ENCODE measurements at places on chromosomes 3 and 15. TPM values are rescaled to one million over a fixed set of nuclear protein-coding genes. Genes with fewer than 3 reads are reported as not detected.

- ATAC-seq: no peak
Measured at GRCh38 chr3:165383381-165383780, 187.2 kb upstream of the SLITRK3 start.

GRCh38 chr3:36991923-36992805 is 767 bp downstream of the EPM2AIP1 start:
- ATAC-seq: no peak

DNA sequence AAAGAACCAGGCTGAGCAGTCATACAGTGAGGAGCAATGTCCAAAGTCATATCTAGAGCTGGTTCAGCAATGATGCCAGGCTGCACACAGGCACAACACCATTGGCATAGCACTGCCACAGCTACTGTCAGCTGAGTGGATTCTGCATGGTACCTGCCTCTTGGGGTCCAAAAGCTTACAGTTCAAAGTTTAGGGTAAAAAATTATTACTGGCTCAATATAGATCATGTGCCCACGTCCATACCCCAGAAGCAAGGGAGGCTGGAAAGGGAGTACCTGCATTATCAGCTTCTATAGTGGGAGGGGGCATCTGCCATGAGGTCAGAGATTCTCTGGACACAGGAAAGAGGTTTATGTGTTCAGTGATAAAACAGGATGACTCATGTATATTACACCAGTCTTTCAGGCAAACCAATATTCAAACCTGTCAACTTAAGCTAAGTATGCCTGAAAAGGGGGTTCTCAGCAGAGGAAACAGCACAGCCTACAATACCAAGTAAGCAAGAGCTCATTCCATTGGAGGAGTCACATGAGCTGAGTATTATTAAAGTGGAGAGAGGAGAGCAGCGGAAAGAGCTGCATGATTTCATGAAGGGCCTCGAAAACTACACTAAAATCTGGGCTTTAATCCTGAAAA is 99.0 kb downstream of the ANO10 start:
- ATAC-seq: no peak

Gene BFSP2
- total RNA-seq: 0.91 TPM

DNA sequence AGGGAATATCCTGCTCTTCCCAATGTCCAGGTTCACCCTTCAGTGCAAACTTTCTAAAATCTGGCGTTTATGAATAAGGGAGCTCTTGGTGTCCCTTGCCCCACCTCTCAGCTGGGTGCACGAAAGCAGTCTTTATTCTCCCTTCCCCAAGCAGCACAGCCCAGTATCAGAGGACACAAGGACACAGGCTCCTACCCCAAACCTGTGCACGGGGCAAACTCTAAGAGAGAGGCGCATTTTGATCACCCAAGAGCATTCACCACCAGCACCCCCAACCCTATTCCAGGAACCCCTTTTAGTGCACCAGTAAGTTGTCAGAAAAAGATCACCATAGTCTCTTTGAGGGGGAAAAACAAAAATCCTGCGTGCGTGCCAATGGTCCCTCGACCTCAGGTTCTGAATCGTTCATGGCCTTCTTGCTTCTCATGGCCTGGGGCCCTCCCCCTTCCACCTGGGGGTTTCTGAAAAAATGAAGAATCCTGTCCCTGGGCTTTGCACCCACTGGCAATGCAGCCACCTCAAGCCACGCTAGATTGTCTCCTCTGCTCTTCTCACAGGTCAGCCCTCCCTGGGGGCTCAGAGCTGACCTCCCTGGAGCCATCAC is 78.9 kb downstream of the FAM174B start:
- ATAC-seq: no peak

Gene CEMIP
- total RNA-seq: 5.3 TPM

DNA sequence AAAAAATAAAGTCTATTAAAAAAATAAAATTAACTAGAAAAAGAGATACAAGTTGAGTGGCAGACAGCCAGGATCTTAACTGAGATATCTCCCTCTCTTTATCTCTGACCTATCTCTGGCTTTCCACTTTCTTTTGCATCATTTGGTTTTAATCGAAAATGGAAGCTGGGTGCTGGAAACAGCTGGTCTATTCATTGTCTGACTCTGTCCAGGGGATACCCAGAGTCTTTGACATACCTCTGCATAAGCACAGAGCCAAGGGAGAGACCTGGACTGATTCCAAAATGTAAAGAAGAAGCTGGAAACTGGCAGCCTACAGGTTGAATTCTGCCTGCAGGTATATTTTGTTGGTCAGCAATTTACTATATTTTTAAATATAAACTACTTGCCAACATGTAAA is 29.6 kb upstream of the CRBN start:
- ATAC-seq: no peak

DNA sequence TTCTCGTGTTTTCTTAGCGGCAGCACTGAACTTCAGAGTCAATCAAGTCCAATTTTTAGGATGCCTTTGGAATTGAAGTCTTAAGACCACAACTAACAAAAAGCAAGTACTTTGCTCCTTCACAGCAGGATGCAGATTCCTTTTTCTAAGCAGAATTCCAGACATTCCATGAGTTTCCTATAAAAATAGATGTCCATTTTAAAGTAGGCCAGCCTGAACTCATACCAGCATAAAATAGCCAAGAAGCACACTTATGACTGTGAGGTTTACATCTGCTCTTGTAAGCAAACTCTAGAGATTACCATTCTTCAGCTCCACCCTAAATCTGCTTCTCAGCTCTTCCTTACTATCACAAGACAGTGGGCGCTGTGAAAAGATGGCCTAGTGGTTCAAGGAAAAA is 85.8 kb downstream of the THBS1 start:
- peak; percentile 99 for ATAC-seq

- ATAC-seq: no peak
Measured at GRCh38 chr3:156246961-156247725, 126.8 kb downstream of the KCNAB1 start.

DNA sequence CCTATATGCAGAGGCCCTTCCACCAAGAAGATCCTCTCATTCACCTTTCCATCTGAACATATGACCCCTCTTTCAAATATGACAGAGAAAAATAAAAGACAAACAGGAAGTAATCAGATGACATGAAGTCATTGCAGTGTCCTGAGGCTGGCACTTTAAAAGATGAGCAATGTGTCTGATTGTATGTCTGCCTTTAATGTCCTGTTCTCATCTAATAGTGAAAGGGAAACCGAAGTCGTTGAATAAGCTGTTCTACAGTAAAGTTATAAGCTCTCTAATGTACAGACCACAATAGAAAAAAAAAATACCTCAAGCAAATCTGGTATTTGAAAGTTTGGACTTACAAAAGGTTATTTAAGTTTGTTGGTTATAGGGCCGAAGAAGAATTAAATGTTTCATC is 243.0 kb downstream of the CLSTN2 start:
- no peak for ATAC-seq

Gene FGD5
- total RNA-seq: 4.8 TPM

- ATAC-seq: peak; percentile 53
Measured at GRCh38 chr15:96047255-96047931, 283.1 kb upstream of the NR2F2 start.

Gene SLC30A4
- total RNA-seq: 10.6 TPM

Gene SEMA3G
- total RNA-seq: 0.16 TPM

Gene ROBO1
- 151 TPM for total RNA-seq

Gene ZBTB20
- 47.9 TPM for total RNA-seq

DNA sequence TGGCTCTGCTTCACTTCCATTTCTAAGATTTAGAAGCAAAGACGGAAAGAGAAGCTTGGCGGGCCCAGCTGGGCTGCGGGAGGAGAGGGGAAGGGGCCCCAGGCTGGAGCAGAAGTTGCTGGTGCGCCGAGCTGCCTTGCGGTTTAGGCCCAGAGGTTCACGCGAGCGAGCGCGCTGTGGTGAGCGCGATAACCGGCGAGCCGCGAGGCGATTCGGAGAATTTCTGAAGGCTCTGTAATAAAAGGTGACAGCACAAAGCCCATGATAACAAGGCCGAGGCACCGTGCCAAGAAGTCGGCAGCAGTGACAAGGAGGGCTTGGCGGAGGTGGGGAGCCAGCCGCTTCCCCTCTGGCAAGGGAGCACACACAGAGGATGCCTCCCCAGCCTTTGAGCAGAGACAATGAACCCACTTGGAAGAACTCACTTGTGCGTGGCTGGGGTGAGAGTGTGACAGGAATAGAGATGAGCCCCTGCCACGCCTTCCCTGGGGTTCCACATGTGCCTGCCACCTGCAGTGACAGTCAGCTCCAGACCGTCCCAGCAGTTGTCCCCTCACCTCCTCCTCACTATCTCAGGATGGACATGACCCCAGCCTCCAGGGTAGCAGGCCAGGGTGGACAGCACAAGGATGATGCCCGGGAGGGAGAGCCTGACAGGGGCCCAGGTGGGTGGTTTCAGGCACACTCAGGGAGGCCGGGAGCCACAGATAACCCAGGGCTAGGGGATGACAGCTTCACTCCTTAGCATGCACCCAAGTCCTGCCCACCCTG is 315.2 kb downstream of the UACA start:
- ATAC-seq: no peak

DNA sequence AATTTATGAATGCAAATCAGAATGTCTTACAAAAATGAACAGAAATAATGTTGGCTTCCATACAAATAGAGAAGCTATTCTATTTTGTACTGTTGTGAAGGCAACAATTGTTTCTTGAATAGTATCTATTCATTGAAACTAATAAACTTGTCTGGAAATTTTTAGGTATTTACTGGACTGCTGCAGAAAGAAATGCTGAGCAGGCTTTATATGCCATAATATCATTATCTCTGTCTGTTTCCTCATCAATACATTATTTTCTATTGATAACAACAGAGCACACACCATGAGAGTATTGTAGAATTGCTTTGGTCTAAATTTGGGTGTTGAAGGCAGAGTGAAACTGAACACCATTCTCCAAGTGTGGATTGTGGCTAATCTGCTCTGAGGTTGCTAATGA is 216.5 kb upstream of the CGNL1 start:
- no peak for ATAC-seq

GRCh38 chr3:28328188-28329151 is 20.1 kb upstream of the ZCWPW2 start:
- ATAC-seq: no peak

DNA sequence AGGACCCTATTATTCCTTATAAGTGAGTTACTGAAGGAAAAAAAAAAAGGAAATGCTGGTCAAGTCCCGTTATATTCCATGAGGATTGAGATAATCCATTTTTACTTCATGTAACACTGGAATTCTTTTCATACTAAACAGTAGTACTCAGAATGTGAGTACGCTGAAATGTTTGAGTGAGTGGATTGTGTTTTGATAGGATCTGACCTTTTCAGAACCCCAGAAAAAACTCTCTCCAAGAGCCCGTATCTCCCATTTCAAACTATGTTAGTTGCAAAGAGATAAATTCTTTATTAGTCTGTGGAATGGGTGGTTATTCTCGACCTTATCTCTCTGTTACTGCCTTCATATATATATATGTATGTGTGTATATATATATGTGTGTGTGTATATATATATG is 2.5 kb upstream of the LPP start:
- ATAC-seq: no peak

- ATAC-seq: no peak
Measured at GRCh38 chr3:71850654-71851053, 65.7 kb upstream of the PROK2 start.

DNA sequence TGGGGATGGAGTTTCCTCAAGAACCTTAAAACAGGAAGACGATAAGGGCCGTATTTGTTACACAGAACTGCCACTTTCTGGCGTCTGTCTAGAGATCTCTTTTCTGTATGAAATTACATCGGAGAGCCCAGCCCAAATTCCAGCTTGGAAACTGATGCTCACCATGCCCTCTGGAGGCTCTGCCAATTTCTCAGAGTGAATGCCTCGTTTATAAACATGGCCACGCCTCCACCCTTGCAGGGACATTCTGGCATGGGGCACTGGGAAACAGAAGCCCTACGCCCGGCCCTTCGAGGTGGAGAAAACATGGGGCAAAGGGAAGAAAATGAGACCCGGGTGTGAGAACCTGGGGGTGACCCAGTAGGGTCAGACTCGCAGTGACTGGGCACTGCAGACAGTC is 53.4 kb upstream of the SEC13 start:
- no peak for ATAC-seq

GRCh38 chr3:1172644-1173043 is 79.8 kb downstream of the CNTN6 start:
- no peak for ATAC-seq

DNA sequence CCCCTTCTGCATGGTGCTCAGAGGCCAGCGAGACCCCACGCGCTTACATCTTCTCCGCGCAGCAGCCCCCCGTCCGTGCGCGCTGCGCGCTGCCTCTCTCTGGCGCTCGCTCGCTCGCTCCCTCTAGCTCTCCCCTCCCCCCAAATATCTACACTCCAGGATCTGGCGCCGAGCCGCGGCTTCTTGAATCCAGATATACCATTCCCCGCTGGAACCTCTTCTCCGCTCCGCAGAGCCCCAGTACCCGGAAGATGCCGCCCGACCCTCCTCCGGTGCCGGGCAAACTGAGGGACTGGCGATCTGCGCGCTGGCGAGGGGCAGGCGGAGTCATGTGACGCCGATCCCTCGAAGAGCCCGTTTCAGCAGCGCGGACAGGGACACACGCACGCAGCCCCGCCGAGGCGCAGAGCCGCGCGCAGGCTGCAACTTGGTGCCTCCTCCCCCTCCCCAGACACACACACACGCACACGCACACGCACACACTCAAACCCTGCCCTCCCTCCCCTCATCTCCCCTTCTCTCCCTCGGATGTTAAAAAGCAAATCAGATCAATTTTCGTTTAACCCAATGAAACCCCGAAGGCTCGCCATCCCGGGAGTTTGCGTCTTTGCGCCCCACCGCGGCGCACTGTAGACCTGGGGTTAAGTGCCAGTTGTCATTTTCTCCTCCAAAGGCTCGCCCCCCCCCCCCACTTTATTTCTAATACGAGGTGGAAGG is at the start of gene RASGRF1:
Gene RASGRF1 (minus strand): TSS at position 294 of the 717 bp plus-strand sequence. CDS start 282 bp downstream, at position 12.
- ATAC-seq: no peak

DNA sequence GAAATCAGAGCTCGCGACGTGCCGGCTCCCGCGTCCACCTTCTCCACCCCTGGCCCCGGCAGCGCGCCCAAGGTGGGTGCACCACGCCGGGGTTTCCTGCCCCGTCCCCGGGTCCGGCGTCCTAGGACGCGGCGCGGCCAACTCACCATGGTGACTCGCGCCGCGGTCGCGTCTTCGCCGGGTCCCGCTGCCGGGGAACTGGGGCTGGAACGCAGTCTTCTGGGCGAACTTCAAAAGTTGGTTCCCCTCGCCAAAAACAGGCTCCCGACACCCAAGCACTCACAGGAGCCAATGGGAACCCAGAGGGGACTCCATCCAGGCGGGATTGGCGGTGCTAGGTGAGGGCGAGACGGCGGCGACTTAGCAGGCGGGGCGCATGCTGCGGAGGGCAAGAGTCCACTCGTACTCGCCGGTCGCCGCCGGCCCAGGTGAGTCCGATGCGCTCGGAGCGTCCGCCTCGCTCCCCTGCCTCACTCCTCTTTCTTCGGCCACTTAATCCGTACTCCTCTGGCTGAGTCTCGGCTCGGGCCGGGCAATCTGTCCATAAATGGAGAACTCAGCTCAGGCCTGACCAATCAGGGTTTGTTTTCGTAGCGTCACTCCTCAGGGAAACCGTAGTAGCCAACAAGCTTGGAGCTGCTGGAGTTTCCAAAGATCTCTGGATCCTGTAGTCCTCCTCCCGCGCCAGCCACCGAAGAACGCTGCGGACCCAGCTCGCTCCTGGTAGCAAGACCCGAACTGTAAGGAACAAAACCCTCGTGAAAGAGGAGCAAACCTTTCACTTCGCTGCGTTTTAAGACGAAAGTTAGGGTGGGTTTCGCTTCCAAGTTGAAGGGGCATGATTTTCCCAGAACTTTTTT is at the start of gene MYO1E:
Gene MYO1E (minus strand): TSS at position 520 of the 860 bp plus-strand sequence. CDS start 371 bp downstream, at position 149.
- ATAC-seq: peak; percentile 96

Gene TMEM266
- 4.6 TPM for total RNA-seq
